ENCODE measurements at places on chromosomes 7 and 10.

- DNase-seq: no peak
Measured at GRCh38 chr10:66350622-66351399, 575.0 kb upstream of the LRRTM3 start.

- no peak for DNase-seq
Measured at GRCh38 chr7:45292481-45292880, 134.9 kb downstream of the RAMP3 start.

DNA sequence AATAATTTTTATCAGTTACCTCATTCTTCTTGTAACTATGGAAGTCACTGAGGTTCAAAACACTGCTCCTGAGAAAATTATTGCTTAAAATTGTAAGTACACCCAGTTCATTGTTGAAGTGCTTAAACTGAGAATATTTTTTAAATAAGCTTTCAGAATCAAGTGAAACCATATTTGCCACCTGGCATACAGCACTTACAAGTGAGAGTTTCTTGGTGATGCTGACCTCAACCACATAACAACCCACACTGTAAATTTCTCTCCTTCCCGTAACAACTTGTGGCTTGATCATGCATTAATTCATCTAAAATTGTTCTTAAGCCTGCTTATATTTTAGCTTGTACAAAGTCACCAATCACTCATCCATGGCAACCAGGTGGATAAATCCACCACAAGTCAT, 34.0 kb downstream of the IMMP2L start:
- no peak for DNase-seq

DNA sequence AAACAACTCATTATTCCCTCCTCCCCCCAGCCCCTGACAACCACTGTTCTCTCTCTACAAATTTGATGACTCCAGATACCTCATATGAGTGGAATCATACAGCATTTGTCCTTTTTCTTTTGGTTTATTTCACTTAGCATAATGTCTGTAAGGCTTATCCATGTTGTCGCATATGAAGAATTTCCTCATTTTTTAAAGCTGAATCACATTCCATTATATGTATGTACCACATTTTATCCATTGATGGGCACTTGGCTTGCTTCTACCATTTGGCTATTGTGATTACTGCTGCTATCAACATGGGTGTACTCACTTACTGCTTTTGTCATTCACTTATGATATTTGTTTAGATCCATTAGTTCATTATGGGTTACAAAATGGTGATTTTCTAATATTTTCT, 112.8 kb downstream of the BUB3 start:
- DNase-seq: no peak

DNA sequence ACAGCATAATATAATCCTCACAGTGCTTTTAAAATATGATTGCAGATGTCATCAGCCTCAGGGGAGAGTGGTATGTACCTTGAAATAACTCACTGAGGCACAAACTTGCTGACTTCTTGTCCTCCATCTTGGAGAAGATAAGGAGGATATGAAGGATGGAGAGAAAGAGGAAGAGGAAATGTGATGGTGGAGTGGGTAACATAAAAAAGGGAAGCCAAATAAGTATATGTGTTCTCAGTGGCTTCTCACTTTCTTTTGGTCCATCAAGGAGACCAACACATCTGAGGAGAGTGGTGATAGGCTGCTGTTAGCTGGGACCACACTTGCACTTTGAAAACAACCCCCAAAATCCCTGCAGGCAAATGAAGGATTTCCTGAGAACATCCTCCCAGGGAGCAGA, 21.6 kb upstream of the ZNF37A start:
- no peak for DNase-seq

DNA sequence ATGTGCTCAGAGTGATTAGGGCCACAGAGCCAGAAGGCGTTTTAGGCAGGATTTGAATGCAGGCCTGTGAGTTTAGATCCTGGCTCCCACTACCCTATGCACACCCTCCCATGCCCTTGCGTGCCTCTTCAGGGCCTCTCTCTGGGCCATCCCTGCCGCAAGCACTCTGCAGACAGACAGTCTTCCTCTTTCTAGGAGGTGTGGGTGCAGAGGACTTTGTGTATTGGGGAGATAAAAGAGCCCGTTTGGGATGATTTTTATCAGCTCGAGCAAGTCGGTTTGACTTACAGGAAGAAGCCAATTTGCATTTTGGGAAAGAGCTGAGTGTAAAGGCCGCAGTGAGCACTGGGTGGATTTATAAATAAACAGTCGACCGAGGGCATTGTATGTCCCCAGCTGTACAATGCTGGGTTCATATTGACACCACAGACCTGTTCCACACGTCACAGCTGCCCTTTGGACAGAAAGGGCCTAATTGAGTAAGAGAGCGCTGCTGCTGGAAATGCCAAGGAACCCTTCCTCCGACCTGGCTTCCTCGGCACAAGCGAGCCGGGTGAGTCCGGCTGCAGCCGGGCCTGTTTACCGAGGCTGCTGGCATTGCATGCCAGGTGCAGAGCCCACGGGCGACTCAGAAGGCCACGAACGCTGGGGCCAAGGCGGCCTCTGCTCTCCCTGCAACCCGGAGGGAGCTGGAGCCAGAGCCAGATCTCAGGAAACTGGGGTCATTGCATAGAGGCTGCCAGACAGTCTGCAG, 25.1 kb downstream of the ZMIZ1 start:
- no peak for DNase-seq

DNA sequence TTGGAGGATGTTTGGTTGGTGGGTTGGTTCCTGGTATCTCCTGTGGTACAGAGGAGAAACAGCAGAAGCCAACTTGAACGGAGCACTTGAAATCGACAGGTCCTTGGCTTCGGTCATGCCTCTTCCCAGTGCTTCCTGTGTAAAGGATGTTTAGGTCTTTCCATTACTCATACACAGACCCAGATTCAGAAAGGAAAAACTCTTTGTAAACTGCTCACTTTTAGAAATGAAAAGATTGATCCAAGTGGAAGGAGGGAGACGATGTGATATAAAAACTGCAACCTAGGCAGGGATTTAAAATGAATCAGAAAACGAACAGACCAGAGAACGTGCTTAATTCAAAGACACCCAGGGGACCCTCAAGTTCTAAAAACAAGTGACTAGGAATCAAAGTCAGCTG, 338.4 kb downstream of the GALNT17 start:
- DNase-seq: no peak

DNA sequence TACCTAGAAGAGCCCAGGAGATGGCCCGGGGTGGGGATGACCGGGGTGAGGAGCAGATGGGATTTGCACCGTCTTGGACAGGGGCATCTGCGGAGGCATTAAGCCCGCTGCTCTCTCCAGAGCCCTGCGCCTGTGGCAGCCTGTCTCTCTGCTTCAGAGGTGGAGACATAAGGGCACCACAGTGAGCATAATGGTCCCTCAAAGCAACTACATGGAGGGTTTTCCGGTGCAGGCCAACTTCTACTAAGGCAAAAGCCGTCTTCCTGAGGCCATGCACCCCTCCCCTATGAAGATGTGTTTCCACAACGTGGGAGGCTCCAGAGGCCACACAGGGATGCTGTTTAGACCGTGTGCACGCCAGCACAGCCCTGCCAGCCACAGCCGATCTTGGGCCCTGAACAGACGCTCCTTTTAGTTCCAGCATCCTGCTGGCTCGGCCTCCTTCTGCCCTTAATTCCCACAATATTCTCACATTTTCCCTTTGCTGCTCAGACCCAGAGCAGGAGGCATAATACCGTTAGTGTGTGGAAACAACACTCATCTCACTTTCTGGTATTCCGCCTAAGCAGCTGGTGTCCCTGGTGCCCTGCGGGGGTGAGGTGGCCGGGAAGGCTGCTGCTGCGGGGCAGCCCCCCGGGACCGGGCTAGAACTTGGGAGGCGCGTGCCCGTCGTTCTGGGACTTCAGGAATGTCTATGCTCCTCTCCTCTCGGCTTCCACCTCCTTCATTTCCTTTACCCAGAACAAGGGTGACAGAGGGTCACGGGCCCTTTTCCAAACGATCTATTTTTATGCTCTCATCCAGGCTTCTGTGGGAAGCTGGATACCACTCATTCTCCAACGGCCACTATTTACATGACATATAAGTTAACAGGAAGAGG, 266.9 kb downstream of the TNS3 start:
- DNase-seq: no peak

DNA sequence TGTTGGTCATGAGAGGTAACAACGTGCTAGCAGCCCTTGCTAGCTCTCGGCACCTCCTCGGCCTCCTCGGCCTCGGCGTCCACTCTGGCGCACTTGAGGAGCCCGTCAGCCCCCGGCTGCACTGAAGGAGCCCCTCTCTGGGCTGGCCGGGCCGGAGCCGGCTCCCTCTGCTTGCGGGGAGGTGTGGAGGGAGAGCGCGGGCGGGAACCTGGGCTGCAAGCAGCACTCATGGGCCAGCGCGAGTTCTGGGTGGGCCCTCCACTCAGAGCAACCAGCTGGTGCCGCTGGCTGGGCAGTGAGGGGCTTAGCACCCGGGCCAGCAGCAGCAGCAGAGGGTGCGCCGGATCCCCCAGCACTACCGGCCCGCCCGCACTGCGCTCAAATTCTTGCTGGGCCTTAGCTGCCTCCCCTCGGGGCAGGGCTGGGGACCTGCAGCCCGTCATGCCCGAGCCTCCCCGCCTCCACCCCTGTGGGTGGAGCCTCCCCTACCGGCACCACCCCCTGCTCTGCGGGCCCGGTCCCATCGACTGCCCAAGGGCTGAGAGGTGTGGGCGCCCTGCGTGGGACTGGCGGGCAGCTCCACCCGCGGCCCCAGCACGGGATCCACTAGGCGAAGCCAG, 96.1 kb downstream of the PAXIP1 start:
- DNase-seq: no peak

DNA sequence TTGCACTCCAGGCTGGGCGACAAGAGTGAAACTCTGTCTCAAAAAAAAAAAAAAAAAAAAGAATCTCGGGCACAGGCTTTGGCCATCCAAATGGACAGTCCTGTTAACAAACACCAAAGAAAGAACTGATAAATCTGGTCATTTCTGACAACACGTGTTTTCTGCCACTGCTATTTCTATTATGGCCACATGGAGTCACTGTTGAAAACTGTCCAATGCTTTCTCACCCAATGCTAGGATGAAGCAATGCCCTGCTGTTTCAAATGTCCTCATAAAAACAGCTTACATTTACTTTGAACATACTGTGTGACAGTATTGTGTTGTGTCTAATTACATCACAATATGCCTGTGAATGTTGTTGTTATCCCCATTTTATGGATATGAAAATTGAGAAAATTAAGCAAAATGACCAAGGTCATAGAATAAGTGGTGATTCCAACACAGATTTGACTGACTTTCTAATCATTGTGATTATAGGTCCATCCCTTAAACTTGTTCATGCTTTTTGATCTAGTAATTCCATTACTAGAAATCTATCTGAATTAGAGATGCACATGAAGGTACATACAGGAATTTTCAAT, 19.9 kb upstream of the MAP3K8 start:
- peak; percentile 70 for DNase-seq

DNA sequence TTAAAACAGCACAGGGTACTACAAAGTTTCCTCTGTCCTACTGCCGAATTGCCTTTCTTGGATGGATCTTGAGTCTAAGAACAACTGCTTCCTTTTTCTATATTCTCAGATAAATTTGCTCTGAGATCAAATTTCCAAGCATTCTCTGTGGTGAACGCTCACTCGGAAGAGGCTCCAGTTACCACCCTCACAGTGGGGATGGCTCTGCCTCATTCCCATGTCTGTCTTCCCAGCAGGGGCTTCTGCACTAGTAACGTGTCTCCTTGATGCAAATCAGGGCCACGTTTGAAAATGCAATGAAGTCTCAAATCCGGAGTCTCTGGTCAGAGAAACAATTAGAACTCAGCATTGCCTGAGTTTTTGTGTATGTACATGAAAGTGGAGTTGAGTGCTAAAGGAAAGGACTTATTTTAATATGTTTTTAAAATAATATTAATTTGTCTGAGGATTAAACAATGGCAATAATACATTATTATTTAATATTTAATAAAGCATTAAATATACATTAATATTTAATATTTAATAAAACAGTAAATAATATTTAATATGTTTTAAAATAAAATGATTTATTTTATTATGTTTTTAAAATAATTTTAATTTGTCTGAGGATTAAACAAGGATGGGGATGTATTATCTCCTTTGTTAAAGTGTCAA, 61.8 kb downstream of the INHBA start:
- no peak for DNase-seq

GRCh38 chr7:136070736-136071505, 93.8 kb upstream of the MTPN start:
- DNase-seq: no peak

- no peak for DNase-seq
Measured at GRCh38 chr7:14207138-14207537, 217.7 kb upstream of the ETV1 start.

- DNase-seq: no peak
Measured at GRCh38 chr7:143960813-143961610, 6.4 kb downstream of the OR2F1 start.

- DNase-seq: peak; percentile 48
Measured at GRCh38 chr10:851901-852300, 79.6 kb downstream of the LARP4B start.

GRCh38 chr7:80661729-80662128, 23.3 kb downstream of the CD36 start:
- DNase-seq: no peak

DNA sequence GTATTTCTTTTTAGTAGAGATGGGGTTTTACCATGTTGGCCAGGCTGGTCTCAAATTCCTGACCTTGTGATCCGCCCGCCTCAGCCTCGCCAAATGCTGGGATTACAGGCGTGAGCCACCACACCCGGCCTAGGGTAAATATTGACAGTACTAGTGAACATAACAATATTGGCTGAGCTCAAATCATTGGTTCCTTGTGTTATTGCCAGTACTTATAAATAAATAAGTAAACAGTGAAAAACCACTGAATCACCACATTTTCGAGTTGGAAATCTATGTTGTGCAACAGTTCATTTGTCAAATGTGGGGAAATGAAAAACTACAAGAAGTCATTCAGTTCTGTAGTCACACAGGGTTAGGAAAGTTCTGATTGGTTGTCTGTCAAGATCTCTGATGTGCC, 15.8 kb downstream of the RPP30 start:
- no peak for DNase-seq
